ENCODE measurements at places on chromosomes 13 and 19.

- no peak for DNase-seq
Observed at GRCh38 chr19:5844456-5845433, 5.2 kb upstream of the FUT6 start.

GRCh38 chr13:38905861-38906260, 84.8 kb downstream of the STOML3 start:
- no peak for DNase-seq

- no peak for DNase-seq
Observed at GRCh38 chr13:70616847-70617246, 508.6 kb upstream of the KLHL1 start.

DNA sequence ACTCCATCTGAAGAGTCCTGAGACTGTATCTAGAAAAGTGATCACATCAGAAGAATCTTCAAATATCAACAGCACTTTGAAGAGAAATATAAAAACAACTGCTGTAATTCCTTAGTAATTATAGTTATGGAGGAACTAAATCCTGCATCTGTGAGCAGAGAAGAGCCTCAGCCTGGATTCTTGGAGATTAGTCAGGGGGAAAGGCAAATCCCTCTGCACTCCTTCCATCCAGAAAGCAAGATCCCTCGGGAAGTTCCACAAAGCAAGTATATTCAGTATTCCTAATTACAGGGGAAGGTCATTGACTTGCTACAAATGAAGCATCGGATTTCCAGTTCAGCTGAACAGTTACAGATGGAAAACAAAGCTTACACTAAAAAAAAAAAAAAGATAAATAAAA, 256.6 kb upstream of the IPO5 start:
- DNase-seq, result no peak

DNA sequence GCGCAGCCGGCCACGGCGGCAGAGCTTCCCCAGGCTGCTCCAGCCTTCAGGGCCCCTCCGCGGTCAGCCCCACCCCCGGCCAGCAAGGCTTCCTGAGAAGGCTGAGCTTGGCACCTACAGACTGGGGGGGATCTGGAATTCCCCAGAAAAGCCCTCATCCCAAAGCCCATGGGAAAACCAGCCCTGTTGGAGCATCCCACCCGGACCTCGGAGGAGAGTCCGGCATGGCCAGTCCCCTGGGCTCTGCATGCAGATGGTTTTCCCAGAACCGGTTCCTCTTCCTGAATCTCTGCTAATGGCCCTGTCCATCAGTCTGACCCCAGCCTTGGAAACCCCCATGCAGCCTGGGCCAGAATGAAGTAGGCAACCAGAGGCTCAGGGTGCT, 10.3 kb downstream of the RASA3 start:
- DNase-seq, result no peak

GRCh38 chr19:52722062-52723003, 12.5 kb downstream of the ZNF611 start:
- peak; percentile 72 for DNase-seq

DNA sequence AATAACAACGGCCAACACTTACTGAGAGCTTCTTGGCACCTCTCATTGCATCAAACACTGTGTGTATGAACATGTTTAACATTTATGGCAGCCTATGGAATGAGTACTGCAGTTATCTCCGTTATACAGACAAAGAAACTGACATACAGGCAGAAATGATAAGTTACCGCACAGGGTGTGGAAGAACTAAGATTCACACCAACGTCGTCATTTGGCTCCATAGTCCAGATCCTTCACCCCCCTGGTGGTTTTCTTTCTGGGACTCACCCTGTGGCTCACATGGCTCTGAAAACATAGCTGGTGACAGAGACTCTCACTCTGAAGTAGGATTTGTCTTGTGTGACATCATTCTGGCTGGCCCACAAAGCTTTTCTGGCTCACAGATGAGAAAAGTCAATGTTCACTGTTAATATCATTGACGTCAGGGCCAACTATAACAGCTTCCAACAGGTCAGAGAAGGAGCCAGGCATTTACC, 230.1 kb downstream of the DLEU7 start:
- DNase-seq, result no peak

DNA sequence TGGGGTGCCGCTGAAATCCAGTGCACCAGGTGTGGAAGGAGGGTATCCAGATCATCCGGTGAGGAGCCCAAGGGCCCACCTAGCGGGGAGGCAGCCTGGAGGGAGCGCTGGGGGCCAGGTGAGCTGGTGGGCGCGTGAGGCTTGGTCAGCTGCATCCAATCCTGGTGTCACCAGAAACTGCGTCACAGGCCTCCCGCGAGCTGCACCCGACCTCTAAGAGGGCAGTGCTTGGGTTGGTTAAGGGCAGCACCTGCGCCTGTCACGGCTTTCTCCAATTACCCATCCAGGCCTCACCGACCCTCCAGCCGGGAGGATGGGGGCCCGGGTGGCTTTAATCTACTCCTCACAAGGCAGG, 284 bp downstream of the RNF17 start:
- no peak for DNase-seq

DNA sequence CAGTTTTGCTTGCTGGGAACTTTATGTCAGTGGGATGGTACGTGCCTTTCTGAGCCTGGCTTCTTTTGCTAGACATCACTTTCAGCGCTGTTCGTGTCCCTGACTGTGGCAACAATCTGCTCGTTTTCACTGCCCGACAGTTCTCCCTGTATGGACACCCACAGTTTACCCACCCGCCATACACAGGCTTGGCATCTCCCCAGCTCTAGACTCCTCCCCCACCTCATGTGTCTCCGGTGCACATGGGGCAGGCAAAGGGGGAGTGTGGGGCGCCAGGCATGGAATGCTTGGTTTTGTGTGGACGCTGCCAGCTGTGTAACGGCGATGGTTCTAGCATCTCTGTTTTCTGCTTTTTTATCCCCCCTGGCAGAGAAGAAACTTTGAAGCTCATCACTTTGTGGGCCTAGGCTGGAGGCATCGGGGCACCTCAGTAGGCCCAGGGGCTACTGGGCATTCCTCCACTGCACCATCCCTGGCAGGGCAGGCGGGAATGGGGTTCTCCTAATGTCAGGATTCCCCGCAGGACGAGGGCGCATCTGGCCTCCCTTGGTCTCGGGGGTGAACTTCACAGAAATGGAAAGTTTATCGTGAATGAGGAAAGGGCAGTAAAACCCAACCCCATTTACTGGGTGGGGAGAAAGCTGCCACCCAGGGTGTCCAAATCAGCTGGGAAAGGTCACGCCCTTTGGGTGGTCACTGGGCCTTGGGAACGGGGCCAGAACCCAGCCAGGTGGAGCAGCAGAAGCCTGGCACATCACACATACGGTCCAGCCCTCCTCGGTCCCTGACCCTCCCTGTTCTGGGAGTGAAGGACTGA, 60.8 kb downstream of the CEBPG start:
- DNase-seq, result no peak

DNA sequence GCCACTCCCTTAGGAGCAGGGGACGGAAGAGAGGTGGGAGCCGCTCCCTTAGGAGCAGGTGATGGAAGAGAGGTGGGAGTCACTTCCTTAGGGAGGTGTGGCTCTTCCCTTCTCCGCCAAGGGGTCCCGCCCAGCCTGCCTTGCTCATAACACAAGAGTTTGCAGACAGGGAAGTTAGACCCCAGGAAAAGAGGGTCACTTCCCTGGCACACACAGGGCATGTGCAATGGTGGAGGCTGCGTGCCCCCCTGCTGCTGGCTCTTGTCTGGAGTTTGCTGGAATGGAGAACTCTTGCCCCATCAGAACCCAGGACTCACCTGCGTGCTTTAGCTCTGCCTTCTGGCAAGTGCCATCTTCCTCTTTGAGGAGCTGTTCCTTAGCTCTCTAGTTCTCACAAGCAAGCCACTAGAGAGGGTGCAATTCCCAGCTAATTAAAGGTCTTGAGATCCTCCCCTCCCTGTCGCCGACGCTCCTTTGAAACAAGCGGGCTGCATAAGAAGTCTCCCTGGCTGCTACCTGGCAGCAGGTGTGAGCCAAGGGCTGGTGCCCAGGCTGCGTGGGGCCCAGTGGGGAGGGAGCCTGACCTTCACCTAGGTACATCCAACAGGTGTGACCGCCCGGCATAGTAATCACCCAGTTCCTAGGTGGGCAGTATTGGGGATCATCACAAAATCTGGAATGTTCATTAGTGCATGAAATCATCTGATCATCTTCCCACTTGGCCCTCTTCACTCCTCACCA, 281.6 kb downstream of the ZNF536 start:
- DNase-seq, result no peak

GRCh38 chr19:35534803-35535480, 1.7 kb downstream of the GAPDHS start:
- no peak for DNase-seq

DNA sequence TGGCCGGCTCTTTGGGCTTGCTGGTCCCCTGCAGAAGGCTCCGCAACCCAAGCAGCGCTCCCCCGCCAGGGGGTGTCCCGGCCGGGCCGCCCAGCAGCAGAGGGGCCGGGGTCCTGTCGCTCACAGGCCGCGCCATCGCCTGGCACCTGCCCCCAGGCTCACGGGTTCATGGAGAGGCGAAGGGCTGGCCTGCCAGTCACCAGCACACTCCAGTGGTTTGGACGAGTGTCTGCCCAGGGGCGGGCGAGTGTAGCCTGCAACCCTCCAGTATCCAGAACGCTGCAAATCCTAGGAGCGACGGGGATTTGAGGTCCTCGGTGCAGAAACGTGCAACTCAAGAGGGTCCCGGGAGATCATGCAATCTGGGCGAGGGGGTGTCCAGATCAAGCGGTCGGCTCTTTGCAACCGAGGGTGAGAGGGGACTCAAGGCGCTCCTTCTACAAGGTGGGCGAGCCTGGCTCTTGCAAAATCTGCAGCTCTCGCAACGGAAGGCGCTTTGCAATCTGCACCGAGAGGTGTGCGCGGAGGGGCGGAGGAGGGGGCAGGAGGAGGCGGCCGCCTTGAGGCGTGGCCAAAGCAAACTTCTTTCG, at the start of gene DBP:
Gene DBP, minus strand, starts transcription at position 521 of the 590 bp plus-strand sequence. Its CDS starts 385 bp downstream, at position 136.
- no peak for DNase-seq

DNA sequence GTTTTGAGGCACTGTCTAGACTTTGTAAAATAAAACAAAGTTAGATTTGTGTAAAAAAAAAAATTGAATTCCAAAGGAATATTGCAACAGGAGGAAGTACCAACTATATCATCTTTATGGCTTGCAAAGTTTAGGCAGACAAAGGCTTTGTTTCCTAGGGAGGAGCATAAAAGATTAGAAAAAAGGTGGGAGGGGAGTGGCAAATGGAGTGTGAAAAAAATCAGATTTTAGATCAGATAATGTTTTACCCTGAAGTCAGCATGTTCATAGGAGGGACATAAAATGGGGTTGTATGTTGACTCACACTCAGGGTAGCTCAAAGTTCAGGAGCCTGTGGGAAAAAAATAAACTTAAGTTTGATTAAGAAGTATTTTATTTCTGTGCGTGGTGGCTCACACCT, 3.7 kb downstream of the ZNF85 start:
- no peak for DNase-seq

DNA sequence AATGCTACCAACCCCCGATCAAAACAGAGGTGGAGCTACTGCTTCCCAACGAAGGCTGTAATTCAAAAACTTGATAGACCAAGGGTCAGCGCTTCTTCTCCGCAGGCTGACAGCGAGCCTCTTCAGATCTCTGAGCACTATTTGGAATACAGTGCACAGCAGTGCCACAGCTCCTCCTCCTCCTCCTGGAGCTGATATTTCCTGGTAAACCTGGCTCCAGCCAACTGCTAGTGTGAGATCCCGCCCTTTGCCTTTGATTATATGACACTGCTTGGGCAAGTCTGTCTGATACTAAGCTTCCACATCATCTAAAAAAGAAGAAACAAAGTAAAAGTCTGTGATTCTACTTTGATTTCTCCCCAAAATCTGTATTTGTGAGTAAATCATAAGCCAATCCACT, 710.5 kb downstream of the DACH1 start:
- no peak for DNase-seq

- DNase-seq, result peak; percentile 51
Observed at GRCh38 chr19:30227661-30228112, 144.5 kb upstream of the ZNF536 start.

DNA sequence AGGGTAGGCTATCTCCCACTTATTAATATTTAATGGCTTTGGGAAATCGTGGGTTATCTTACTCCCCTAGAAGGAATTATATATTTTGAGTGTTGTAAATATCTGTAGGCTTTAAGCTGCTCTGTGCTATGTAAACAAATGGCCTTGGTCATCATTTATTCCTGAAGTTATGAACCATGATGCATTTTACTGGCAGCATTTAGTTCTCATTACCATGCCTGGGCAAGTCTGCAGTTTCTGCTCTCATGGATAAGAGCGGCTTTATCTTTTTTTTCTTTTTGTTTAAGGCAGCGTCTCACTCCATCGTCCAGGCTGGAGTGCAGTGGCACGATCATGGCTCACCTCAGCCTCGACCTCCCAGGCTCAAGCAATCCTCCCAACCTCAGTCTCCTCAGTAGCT, 156.1 kb downstream of the IRS2 start:
- DNase-seq, result no peak

- no peak for DNase-seq
Observed at GRCh38 chr13:46334035-46334822, 52.8 kb downstream of the RUBCNL start.

DNA sequence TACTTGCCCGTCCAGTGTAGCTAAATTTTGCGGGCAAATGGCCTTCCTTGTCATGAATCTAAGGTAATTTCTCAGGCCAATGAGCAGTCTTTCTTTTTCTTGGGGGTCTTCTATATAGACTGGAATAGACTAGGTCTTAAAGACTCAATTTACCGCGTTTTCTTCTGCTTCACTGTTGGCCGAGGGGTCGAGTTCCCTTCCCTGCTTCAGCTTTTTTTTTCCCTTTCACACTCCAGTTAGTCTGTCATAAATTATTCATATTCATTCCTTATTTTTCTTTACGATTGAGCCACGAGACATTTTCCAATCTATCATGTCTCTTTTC, 276 bp downstream of the ALG11 start:
- DNase-seq, result no peak

DNA sequence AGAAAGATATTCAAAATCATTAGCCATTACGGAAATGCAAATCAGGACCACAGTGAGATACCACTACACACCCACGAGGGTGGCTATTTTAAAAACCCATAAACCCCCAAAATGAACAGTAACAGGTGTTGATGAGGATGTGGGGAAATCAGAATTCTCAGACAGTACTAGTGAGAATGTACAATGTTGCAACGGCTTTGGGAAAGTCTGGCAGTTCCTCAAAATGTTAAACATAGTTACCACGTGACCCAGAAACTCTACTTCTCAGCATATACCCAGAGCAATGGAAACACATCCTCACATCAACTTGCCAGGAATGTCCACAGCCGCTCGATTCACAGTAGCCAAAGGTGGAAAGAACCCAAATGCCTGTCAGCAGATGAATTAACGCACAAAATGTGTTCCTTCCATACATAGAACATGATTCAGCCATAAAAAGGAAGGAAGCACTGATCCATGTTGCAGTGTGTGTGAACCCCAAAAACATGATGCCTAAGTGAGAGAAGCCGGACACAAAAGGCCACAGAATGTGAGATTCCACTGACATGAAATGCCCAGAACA, 7.0 kb downstream of the PLVAP start:
- no peak for DNase-seq

GRCh38 chr13:66693656-66694055, 536.5 kb downstream of the PCDH9 start:
- no peak for DNase-seq

DNA sequence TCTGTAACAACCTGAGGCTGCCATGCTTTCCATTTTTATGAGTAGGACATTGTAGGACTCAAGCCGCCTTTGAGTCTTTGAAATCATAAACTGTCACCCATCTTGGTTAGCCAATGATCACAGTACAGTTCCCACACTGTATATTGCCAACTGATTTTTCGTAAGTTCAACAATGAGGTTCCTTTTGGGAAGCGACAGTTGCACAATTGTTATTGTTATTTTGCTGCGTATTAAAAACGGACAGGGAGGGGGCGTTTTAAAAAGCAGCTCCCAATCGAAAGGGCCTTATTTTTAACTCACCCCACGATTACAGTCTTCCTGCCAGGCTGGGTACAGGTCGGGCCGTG, 601 bp downstream of the SLC46A3 start:
- DNase-seq, result no peak

Data from HTR-8/SVneo (cell line).